H9 (cell line): ENCODE measurements at places on chromosomes 4 and X. TPM values are rescaled to one million over a fixed set of nuclear protein-coding genes. Genes with fewer than 3 reads are reported as not detected.

The CXXC4 gene
- total RNA-seq = 4.2 TPM in 2 replicates

The MAGEA2 gene
- 0.13 and 0.22 TPM in 2 replicates for total RNA-seq

The TRO gene
- 47.6 and 51.0 TPM in 2 replicates for total RNA-seq

The IL9R gene
- 0.72 and 1.1 TPM in 2 replicates for total RNA-seq

The IL3RA gene
- total RNA-seq = 0.24 TPM in 1 of 2 replicates, not detected in the other

The CLCN4 gene
- 4.7 and 6.9 TPM in 2 replicates for total RNA-seq

The FHDC1 gene
- total RNA-seq = 19.7 and 19.9 TPM in 2 replicates

The ANKRD37 gene
- total RNA-seq = 3.7 and 5.0 TPM in 2 replicates

The BANK1 gene
- 0.37 and 1.1 TPM in 2 replicates for total RNA-seq

The ZBTB49 gene
- total RNA-seq = 6.7 and 8.7 TPM in 2 replicates

- H3K4me3 ChIP-seq = no peak overlapping the region
- H3K4me1 ChIP-seq = peaks cover 4% of the 10 kb centered on the region; the same call in 1 of the 2 replicates
- H3K27me3 ChIP-seq = no peaks in the 10 kb centered on the region
- H3K27ac ChIP-seq = no peak overlapping the region
Observed at GRCh38 chr4:123317211-123317610, 79.4 kb upstream of the SPRY1 start.

- no peak overlapping the region for H3K4me3 ChIP-seq
- H3K27me3 ChIP-seq = no peaks in the 10 kb centered on the region
- H3K4me1 ChIP-seq = no peaks in the 10 kb centered on the region
- peaks cover 46% of the 10 kb centered on the region for H3K36me3 ChIP-seq
- H3K27ac ChIP-seq = no peak overlapping the region
- no peak for DNase-seq
Observed at GRCh38 chr4:67539830-67540229, 5.5 kb downstream of the CENPC start.

GRCh38 chrX:123013141-123013540, 170.9 kb upstream of the GRIA3 start:
- H3K27me3 ChIP-seq = no peaks in the 10 kb centered on the region
- H3K4me1 ChIP-seq = no peaks in the 10 kb centered on the region

DNA sequence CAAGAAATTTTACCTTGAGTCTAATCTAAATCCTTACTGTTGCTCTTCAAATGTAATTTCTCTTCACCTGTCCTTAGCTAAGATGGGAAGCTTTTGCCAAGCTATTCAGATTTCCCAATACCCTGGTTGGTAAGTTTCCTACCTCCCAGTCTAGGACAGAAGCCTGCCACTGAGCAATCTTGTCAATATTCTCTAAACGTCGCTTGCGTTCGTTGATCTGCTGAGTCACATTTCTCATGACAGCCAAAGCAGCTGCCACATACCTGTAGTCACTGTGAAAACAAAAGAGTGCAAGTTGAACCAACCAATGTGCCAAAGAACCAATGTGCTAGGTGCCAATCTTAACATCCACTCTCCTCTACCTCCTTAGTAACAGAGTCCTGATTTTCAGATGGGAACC, 111.1 kb downstream of the ARHGEF9 start:
- H3K4me1 ChIP-seq = no peaks in the 10 kb centered on the region
- H3K36me3 ChIP-seq = peaks cover 41% of the 10 kb centered on the region
- no peak for DNase-seq

GRCh38 chr4:128290526-128290925, 2.9 kb upstream of the PGRMC2 start:
- H3K4me1 ChIP-seq = no peaks in the 10 kb centered on the region
- H3K4me3 ChIP-seq = no peak overlapping the region
- no peak overlapping the region for H3K27ac ChIP-seq
- DNase-seq = no peak
- H3K27me3 ChIP-seq = no peaks in the 10 kb centered on the region

DNA sequence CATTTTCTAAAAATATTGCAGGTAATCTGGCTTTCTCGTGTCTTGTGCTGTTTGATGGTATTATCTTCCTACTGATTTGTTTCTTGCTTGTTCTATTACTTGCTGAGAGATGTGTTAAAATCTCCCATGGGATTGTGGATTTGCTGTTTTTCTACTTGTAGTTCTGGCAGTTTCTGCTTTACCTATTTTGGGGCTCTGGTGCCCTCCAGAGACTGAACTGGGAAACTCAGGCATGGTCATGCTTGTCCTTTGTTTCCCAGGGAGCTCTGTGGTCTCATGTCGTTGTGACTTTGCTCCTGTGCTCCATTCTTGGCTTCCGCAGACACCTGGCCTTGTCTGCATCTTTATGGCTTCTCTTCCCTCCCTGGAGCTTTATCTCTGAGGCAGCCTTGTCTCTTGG, 39.5 kb downstream of the NSD2 start:
- no peaks in the 10 kb centered on the region for H3K4me1 ChIP-seq
- no peaks in the 10 kb centered on the region for H3K27me3 ChIP-seq
- peaks cover 54% of the 10 kb centered on the region for H3K36me3 ChIP-seq

DNA sequence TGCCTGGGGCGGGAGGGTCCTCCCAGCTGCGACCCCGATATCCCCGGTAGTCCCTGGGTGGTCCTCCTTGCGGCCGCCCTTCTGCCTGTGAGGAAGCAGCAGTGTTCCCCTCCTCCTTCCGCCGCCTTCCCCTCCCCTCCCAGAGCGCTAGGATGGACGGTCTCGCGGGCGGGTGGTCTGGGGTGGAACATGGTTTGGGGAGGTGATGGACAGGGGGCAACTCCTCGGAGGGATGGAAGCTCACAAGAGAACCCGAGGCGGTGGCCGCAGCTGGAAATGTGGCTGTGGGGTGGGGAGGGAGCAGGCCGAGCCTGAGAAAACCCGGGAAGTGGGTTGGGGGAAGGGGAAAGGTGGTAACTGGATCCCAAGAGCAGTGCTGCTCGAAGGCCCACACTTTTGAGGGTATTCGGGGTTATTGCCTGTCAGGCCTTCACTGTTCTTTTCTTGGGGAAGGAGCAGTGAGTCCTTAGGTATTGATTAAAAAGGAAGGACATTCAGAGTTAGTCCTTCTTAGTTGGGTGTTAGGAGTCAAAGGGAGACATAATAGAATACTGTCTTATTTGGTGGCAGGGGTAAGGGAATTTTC, 581 bp downstream of the UBE2K start:
- H3K4me1 ChIP-seq = no peaks in the 10 kb centered on the region; the same call in 1 of the 2 replicates
- peak overlapping the region; percentile 100 for H3K4me3 ChIP-seq
- no peaks in the 10 kb centered on the region for H3K27me3 ChIP-seq
- DNase-seq = peak; percentile 61

- no peaks in the 10 kb centered on the region for H3K27me3 ChIP-seq
- no peak overlapping the region for H3K27ac ChIP-seq
- H3K4me3 ChIP-seq = no peak overlapping the region
- no peaks in the 10 kb centered on the region for H3K4me1 ChIP-seq
Observed at GRCh38 chrX:39335513-39336235, 534.4 kb downstream of the MID1IP1 start.

DNA sequence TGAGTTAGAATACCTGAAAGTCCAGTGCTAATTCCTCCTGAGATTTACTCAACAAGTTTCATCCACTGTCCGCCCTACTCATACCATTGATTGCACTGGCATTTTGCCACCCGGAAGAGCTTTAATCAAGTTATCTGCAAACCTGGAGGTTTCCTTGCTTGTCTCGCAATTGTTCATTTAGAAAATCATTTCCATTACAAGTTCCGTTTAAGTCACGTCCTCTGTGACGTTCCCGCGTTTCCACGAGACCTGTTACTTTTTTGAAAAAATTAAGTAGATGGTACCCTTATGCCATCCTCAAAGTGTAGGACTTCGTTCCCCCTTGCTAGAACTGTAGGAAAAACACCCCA, 761 bp upstream of the FRYL start:
- peak overlapping the region; percentile 92 for H3K4me3 ChIP-seq
- peak overlapping the region; percentile 51 for H3K27ac ChIP-seq
- no peaks in the 10 kb centered on the region for H3K36me3 ChIP-seq
- H3K4me1 ChIP-seq = peaks cover 2% of the 10 kb centered on the region; the same call in 1 of the 2 replicates
- DNase-seq = no peak

DNA sequence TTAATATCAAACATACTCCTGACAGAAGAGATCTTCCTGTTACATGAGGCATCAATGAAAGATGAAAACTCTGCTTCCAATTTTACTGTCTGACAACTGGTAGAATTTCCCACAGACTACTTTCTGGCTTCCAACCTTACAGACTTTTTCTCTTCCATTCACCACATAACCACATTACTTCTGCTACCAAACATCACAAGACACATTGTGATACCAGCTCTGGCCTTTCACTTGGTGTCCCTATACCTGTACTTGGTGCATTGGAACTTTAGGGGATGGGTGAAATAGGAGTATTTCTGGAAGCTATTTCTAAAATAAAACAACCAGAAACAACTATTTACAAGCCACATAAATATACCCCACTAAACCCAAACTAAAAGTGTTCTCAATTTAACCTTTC, 20.5 kb downstream of the AMTN start:
- no peak overlapping the region for H3K4me3 ChIP-seq
- no peaks in the 10 kb centered on the region for H3K36me3 ChIP-seq
- no peaks in the 10 kb centered on the region for H3K27me3 ChIP-seq
- DNase-seq = no peak
- H3K27ac ChIP-seq = no peak overlapping the region
- H3K4me1 ChIP-seq = no peaks in the 10 kb centered on the region

DNA sequence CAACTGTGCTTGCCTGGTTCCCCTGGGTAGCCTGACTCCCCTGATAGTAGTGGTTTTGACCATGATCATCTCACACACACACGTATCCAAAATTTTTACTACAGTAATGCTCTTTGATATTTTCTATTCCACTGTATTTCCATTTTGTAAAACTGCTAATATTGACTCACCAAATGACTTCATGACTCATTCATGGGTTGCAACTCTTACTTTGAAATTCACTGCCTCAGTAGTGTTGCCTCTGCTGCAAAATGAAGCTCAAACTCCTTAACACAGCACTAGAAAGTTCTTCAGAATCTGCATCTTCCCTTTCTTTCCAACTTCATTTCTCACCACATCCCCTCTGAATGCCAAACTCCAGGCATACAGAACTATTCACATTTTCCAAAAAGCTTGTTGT, 20.3 kb downstream of the QRFPR start:
- no peak for DNase-seq
- no peaks in the 10 kb centered on the region for H3K4me1 ChIP-seq
- H3K27me3 ChIP-seq = no peaks in the 10 kb centered on the region

DNA sequence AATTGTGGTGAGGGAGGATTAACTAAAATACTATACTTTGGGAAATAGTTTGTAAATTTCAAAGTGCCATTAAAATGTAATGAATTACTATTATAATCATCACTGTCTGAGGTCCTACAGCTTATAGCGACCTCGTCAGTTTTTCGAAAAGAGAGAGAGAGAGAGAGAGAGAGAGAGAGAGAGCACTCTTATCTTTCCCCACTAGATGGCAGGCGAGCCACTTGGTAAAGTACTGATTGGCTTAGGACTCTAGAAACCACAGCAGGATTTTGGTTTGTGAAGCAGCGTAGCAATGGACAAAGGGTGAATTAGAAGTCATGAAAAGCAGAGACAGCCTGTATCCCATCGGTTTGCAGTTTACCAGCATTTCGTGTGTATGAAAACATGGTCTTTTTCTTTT, 52.5 kb downstream of the LINC00632 start:
- H3K27ac ChIP-seq = no peak overlapping the region
- H3K36me3 ChIP-seq = no peaks in the 10 kb centered on the region
- no peak overlapping the region for H3K4me3 ChIP-seq
- H3K4me1 ChIP-seq = no peaks in the 10 kb centered on the region
- no peaks in the 10 kb centered on the region; the same call in 1 of the 2 replicates for H3K27me3 ChIP-seq
- DNase-seq = peak; percentile 45

GRCh38 chr4:32499171-32499570, 1779.0 kb downstream of the PCDH7 start:
- H3K4me1 ChIP-seq = no peaks in the 10 kb centered on the region
- H3K27me3 ChIP-seq = no peaks in the 10 kb centered on the region
- no peak overlapping the region for H3K4me3 ChIP-seq
- H3K36me3 ChIP-seq = no peaks in the 10 kb centered on the region
- H3K27ac ChIP-seq = no peak overlapping the region

DNA sequence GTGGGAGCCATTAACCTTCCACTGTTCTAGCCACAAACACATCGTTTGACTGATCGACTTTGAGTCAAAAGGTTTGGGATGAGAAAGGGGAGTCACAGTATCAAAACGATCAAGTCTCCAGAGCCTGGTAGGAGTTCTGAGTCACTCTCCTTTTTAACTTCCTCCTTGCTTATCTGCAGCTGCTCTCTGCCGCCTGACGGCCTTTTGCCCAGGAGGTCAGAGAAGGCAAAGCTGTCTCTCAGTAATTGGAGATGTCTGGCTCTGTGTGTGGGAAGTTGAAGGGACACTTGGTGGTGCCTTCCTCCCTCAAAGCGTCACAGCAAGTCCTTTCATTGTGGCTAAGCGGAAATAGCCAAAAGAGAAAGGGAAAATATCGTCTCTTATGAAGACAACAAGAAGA, 63.1 kb downstream of the ANOS1 start:
- DNase-seq = no peak
- H3K36me3 ChIP-seq = peaks cover 5% of the 10 kb centered on the region; the same call in 1 of the 2 replicates
- H3K27me3 ChIP-seq = no peaks in the 10 kb centered on the region
- no peak overlapping the region for H3K4me3 ChIP-seq

DNA sequence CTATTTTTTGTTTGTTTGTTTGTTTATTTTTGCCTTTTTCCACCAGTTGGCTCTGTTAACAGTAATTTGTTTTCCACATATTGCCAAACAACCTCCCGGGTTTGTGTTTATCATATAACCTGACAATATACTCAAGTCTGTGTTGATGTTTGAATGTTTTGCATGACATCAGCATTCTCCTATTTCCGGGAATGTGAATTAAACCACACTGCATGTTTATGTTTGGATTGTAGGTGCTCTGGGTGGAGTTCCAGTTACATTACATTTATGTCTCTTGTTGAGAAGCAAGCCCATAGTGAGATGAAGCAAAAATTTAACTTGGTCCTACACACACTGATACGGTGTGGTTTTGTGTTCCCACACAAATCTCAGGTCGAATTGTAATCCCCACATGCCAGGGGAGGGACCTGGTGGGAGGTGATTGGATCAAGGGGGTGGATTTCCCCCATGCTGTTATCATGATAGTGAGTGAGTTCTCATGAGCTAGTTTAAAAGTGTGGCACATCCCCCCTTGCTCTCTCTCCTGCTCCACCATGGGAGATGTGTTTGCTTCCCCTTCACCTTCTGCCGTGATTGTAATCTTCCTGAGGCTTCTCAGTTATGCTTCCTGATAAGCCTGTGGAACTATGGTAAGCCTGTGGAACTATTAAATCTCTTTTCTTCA, 54.4 kb upstream of the CLNK start:
- no peak for DNase-seq
- no peaks in the 10 kb centered on the region for H3K36me3 ChIP-seq
- no peaks in the 10 kb centered on the region for H3K4me1 ChIP-seq

DNA sequence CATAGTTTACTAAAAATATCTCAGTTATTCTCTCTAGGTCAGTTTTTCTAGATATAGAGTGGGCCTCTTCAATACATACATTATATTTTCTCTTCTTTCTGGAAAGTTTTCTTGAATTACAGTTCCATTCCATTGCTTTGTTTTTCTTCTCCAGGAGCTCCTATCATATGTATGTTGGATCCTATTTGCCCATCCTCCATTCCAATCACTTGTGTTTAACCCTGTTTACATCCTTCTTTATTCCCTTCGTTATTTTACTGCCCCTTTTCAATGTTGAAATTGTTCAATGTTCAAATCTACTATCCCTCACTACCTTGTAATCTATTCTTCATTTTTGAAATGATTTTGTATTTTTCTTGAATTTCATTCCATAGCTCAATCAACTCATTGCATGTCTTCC, 97.4 kb downstream of the IRF2 start:
- no peak overlapping the region for H3K4me3 ChIP-seq
- DNase-seq = no peak
- H3K36me3 ChIP-seq = peaks cover 19% of the 10 kb centered on the region
- H3K27ac ChIP-seq = no peak overlapping the region

GRCh38 chrX:123303429-123303828, 119.4 kb downstream of the GRIA3 start:
- no peak overlapping the region for H3K4me3 ChIP-seq
- H3K27me3 ChIP-seq = no peaks in the 10 kb centered on the region
- no peak for DNase-seq
- H3K4me1 ChIP-seq = no peaks in the 10 kb centered on the region
